LNCaP clone FGC (cell line): ENCODE measurements at places on chromosomes 4 and X.

DNA sequence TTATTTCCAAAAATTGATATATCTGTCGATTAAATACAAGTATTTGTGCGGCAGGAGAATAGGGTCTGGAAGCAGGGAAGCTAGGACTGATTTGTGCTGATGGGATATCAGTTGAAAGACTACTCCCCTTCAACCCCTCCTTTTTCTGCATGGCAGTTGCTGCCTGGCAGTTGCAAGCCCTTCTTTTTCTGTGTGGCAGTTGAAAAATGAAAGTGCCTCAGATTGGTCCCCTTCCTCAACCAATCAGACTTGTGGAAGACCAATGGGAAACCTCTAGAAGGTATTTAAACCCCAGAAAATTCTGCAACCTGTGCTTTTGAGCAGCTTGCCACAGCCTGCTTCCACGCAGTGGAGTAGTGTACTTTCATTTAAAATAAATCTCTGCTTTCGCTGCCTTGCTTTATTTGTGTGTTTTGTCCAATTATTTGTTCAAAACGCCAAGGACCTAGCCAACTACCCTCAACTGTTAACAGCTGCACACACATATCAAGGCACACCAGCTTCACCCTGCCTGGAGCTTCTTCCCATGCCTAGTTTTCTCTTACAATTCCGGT lies 1.5 kb upstream of the TMA16 start:
- no peak for DNase-seq

- DNase-seq = no peak
These were observed 172.7 kb upstream of the IL15 start for GRCh38 chr4:141463678-141464077.

- DNase-seq = no peak
These were observed 66.9 kb downstream of the ANXA3 start for GRCh38 chr4:78618436-78618835.

- no peak for DNase-seq
These were observed 26.2 kb downstream of the FBXW7 start for GRCh38 chr4:152509595-152510225.

DNA sequence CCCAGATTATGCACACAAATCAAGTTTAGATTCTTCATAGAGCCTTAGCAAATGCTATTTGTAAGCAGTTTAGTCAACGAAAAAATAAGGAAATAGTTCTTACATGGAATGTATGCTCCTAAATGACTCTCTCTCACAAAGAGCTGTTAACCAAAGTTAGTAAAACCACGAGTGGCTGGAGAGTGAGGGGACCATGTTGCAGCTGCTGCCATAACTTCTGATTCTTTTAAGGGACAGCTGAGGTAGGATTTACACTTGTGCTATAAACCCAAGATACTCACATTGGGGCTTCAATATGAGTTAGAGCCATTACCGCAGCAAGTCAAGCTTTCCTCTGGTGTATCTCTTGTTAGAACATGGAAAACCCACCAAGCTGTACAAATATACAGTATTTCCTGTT lies 2.7 kb downstream of the DOCK11 start:
- no peak for DNase-seq

DNA sequence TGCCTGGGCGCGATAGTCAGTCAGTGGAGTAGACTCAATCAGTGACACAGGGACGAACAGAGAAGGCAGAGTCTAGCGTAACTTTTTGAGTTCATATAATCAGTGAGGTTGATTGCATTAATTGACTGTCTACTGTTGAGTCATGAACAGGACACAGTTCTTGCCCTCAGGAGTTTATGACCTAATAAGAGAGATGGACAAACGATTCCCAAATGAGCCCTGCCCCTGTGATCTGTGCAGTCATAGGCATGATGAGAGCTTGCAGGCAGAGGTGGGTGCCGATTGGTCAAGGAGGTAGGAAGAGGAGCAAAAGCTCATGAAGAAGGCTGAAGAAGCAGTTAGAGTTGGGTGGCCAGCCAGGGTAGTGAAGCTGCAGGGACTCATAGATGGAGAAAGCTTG lies 57.1 kb downstream of the ADD1 start:
- DNase-seq = no peak

DNA sequence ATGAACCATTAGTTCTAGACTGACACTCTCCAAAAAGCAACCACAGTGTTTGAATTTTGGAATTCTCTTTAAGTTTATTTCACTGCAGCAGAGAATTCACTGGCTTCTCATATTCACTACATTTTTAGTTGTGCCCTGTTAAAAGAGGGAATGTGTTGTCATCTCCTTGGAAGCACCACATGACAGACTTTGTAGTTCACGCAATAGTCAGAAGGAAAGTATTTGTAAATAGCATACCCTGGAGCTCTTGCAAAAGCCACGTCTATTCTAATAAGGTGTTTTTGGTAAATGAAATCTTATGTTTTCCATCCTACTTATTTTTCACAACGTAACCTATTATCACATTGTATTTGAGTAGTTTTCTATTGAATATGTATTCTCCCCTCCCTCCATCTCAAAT lies 25.8 kb downstream of the DOCK11 start:
- DNase-seq = no peak

DNA sequence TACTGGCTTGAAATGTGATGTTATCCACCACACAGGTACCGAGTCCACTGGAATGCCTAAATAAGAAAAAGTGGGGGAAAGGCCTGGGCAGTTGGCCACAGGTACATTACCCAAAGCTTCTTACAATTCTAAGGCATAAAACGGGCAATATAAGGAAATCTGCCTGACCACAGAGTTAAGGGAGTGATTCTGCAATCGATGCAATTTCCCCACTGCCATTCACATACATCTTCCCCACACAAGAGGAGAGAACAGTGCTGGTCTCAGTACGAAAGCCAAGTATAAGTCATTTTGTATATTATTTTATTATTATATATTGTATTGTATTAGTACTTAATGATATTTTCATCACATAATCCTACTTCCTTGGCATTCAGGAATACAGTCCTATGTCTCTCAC lies 30.6 kb downstream of the RFC1 start:
- no peak for DNase-seq

DNA sequence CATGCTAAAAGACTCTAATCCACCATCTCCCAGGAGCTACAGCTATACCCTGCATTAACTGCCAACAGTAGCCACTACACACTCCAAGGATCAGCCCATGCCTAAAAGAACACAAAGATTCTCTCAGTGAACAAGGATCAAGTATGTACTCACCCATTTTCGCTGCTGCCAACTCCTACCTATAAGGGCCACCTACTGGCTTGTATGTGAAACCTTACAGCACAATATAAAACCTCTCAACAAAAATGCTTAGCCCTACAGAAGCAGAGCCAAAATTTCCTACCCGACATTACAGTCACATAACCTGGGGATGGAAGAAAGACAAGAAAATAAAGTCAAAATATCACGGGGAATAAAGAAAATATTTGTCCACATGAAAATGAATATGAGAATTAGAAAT lies 562.8 kb upstream of the POU3F4 start:
- no peak for DNase-seq

- peak; percentile 6 for DNase-seq
These were observed 215.5 kb downstream of the GPAT3 start for GRCh38 chr4:83751336-83751949.

DNA sequence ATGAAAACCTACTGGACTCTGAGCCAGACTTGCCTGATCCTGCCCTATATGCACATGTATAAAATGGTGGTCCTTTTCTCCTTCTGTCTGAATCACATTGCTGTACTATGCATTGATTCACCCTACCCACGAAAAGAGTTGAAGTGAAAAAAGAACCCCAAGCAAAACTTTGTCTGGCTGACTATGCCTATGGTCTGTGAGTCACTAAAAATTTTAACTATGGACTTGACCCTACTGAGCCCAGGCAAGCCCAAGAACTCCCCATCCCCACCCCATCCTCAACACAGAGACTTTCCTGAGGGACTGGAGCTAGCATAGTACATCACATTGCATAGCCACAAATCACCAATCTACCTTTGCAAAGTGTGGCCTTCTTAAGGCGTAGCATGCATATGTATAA lies 116.6 kb upstream of the TENM3 start:
- no peak for DNase-seq

DNA sequence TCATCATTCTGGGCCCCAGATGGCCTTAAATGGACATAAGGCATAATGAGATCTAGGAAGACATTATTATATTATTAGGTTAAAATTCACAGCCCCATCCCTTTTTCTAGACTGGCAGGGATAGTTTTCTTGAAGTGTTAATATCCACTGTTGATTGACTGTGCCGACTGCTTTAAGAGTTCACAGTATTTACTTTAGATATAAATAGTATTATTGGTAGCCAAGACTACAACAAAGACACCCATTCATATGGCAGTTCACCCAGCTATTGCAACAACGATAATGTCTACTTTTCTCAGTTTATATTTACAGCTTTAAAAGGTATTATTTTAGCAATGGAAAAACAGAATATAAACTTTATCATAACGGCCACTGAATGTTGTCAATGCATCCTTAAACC lies 922.2 kb upstream of the POU3F4 start:
- DNase-seq = no peak

DNA sequence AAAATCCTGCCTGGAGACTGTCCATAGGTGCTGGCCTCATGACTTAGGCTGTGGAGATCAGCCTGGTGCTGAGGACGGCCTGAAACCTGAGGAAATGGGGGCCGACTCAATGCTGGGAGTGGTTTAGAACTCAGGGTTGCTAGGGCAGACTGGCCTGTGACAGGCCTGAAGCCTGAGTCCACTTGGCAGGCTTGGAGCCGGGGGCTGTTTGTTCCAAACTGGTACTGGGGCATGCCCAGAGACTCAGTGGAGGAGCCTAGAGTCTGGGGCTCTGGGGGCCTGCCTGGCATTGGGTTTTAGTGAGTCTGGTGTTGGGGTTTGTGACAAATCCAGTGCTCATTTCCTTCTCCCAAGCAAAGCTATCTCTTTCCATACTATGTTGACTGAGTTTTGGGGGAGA lies 489.7 kb upstream of the CNKSR2 start:
- DNase-seq = no peak

GRCh38 chr4:177879851-177880250 lies 437.6 kb upstream of the AGA start:
- DNase-seq = no peak

- no peak for DNase-seq
These were observed 3.7 kb downstream of the NAA10 start for GRCh38 chrX:153931151-153931550.

GRCh38 chr4:86685401-86685800 lies 91.3 kb downstream of the PTPN13 start:
- DNase-seq = peak; percentile 58

DNA sequence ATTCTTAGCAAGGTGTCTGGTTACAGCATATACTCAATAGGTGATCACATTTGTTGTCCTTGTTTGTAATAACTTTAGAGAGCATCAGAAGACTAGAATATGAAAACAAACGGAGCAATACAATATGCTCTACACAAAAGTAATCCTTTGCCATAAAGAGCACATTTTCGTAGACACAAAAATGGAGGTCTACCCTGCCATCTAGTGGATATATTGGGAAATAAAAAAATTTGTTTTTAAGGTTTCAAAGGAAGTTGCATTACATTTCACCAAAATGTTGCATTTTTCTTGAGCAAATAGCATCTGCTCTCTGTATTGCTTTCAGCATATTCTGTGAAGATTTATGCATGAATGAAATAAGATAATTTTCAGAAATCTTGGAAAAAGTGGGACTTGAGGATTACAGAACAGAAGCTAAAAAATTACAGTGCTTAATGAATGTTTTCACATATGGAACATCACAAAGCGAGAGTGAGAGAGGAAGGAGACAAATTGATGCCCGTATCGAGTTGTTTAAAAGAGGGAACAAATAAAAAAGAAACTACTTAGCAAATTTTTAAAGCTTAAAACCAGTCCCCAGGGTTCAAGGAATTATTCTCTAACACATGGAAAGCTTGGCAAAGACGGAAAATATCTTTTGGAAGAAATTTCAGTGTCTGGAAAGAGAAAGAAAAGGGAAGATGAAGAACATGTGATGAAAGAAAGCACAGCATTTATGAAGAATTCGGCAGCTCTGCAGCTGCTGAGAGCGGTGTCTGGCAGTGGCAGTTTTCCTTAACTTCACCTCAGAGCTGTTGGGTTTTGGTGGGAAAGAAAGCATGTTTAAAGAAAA lies 390.1 kb downstream of the ANKRD50 start:
- no peak for DNase-seq

DNA sequence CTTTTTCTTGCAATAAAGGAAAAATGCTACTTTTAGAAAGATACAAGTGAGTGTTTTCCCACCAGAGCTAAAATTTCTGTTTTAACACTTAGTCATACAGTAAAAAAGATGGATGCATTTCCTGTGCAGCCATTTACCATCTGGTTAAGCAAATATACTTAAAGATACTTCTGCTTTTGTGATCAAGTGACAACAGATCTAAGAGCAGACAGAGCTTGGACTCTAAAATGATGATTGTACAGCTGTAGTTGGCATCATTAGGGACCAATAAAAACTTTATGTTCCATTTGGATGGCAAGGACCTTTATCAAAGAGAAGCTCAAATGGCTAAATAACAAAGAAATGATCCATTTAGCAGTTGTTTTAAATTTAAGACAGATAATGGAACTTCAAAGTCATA lies 270.8 kb downstream of the FSTL5 start:
- peak; percentile 32 for DNase-seq
